ENCODE measurements at places on chromosomes 6 and 20.

- DNase-seq, result no peak
These were observed 20.4 kb downstream of the PROCR start for GRCh38 chr20:35192118-35192872.

DNA sequence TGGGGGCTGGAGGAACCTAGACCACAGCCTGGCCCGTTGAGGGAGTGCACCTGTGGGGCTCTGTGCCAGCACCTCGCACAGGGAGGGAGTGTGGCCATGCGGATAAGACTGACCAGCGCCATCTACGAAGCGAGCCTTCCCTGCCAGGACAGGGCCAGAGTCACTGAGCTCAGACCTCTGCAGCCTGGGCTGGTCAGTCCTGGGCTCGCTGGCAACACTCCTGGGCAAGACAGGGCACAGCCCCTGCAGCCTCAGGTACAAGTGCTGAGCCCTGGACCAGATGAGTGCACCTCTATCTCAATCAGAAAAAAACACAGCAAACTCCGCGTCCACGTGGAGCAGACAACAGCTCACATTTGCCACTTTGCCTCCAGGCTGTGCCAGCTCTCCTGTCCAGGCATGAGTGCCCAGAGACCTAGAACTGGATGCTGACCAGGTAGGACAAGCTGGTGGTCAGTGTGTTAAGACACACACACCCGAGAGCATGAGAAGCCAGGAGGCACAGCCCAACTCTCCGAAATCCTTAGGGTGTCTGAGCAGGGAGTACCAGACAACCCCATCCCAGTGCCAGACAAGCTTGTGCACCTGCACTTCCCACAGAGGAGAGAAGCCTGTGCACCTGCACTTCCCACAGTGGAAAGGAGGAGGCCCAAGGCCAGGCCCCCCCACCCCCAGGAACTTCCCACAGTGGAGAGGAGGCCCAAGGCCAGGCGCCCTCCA is 4.9 kb downstream of the ARFRP1 start:
- DNase-seq, result no peak

DNA sequence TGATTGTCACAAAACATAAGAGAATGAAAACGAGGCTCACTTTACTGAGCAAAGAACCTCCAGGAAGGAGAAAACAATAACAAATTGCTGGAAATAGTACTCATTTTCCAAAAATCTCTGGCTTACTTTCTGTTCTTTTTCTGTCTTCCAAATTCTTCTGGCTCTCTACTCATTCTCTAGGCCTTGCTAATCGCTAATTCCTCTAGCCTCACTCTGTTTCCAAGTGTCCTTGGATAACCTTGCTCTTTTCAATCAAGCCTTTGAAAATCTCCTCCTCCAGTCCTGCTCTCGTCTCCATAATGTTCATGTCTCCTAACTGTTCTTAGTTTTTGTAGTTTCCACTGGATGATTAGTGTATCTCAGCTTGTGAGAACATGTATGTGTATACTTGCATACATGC is 96.2 kb upstream of the MAP7 start:
- no peak for DNase-seq

GRCh38 chr6:83114164-83114563 is 46.7 kb downstream of the DOP1A start:
- DNase-seq, result no peak

GRCh38 chr20:63059684-63060056 is 52.9 kb upstream of the BHLHE23 start:
- no peak for DNase-seq

DNA sequence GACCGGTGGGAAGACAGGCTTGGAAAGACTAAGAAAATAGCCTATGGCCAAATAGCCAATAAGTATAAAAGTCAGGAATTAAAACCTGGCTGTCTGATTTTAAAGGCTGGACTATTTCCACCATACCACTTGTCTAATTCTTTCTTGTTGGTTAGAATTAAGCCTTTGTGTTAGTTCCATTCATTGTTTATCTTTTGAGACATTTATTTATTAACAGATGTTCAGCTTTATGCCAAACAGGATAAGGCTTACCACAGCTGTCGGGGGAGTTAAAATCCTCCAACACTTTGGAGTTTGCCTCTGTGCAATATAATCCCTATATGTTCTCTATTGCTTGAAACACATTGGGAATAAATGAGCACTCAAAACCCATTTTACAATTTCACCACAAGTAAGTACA is 208.3 kb downstream of the TMEM200A start:
- no peak for DNase-seq

- no peak for DNase-seq
These were observed 197.1 kb upstream of the PCSK2 start for GRCh38 chr20:17029698-17030097.

DNA sequence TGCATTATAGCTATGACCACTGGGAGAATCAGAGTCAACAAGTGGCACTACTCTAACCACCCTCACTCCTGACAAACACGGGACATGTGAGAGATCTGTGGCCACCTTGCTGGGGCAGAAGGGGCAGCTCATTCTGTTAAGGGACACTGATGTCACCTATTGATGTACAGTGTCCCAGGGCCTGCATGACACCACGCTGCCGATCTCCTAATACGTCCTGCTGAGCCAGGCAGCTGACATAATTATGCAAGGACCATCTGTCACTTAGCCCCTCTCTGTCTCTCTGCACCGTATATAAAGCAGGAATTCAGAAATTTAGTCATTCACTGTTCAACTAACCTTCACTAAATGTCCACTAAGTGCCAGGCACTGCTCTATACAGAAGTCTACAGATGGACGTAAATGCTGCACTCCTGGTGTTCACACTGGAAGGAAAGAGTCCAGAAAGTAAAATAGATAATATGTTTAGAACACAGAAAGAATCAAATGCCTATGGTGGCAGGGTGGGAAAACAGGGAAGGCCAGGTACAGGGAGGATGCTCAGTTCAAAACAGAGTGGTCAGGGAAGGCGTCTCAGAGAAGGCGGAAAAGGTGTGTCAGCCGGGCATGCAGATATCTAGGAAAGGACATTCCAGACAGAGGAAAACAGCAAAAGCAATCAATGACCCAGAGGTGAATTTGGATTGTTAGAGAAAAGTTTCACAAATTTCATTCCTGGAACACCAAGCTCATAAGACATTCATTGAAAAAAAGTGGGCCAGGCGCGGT is 173.8 kb downstream of the ZNF217 start:
- no peak for DNase-seq

DNA sequence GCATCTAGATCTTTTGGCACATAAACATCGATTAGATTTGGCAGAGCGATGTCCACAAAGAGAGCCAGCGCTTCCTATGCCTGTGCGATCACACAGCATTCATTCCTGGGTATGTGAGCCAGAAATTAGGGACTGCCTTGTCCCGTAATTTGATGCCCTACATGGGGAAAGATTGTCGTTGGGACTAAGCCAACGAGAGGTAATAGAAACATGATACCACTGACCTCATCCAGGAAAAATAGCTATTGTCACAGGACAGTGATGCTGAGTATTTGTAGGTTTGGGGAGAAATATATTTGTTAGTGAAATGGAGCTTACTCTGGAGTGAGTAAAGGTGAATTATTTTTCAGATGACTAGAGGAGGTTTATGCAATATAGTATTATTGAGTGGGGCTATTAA is 154.0 kb downstream of the TSHZ2 start:
- DNase-seq, result no peak

DNA sequence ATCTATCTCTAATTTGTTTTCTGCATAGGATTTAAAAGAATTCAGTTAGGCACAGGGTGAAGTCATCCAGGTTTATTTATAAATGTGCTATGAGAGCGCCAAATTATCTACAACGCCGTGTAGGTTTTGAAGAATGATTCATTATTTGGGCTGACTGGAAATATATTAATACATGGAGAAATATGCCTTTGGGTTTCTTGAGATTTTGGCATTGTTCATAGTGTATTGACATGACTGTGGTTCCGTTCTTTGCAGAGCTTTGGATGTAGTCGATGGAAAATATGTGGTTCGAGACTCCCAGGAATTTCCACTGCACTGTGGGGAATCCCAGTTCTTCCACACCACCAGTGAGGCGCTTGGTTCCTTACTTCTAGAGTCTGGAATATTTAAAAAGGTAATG is 90.9 kb downstream of the CRYBG1 start:
- no peak for DNase-seq

DNA sequence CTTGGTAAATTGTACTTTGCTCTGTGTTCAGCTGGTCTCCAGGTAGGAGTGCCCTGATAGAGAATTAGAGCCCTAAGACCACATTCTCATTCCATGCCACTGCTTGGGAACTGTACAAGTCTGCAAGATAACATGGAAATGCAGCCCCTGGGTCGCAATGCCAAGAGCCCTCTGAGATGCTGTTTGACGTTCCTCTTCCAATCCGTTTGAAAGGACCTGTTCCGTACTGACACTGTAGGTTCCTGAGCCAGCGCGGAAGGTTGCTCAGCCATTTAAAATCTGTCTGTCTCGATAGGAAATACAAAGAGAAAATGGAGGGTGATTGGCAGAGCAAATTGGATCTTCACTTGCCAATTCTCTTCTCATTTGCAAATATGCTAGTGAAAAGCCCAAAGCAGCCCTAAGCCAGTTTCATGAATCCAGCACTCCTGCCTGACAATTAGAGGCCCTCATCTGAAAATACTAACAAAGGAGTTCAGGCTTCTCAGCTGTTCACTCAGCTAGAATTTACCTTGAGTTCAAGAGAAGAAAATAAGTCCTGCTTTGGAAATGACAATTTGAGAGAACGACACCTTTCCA is 100.6 kb upstream of the AFDN start:
- DNase-seq, result no peak

DNA sequence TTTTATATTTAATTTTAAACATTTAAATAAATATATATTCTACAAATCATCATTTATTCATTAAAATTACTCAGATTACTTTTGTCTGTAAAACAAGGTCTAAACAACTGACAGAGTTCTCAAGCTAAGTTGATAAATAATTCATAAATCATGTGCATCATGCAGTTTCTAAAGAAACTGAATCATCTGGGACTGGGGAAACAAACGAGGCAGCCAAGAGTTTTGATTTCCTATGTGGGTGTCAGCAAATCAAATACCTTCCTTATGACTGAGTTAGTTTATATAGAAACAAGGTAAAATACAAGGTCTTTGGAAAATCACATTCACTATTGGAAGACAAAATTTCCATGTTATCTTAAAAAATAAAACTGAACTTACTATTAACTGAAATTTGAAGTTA is 149.9 kb upstream of the BEND6 start:
- DNase-seq, result no peak

- DNase-seq, result no peak
These were observed 24.5 kb downstream of the CLIC5 start for GRCh38 chr6:45991189-45991588.

GRCh38 chr6:33481192-33481591 is 26.8 kb downstream of the ZBTB9 start:
- no peak for DNase-seq

DNA sequence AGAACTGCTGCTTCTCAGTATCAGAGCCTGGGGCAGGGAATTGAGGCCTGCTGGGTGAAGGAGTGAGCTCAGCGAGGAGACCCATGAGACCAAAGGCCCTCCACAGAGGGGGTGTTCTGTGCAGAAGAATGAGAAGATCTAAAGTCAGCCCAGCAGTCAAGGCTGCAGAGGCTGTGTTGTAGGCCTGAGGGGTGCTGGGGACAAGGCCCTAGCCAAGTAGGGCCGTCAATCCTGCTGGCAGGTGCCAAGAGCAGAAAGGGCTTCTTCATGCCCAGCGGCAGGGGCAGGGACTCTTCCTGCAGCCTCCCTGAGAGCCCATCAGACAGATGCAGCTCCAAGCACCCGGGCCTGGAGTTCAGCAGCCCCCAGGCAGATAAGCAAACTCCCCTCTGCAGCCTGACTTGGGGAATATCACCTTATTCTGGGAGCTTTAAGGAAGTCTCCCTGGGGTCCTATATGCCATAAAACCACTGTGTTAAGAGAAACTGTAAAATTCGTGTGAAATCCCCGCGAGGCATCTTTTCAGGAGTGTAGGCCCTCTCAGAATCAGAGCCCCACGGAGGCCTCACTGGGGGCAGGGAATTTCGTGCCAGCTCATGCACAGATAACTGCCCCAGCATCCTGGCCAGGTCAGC is 9.0 kb downstream of the CCDC167 start:
- DNase-seq, result no peak

DNA sequence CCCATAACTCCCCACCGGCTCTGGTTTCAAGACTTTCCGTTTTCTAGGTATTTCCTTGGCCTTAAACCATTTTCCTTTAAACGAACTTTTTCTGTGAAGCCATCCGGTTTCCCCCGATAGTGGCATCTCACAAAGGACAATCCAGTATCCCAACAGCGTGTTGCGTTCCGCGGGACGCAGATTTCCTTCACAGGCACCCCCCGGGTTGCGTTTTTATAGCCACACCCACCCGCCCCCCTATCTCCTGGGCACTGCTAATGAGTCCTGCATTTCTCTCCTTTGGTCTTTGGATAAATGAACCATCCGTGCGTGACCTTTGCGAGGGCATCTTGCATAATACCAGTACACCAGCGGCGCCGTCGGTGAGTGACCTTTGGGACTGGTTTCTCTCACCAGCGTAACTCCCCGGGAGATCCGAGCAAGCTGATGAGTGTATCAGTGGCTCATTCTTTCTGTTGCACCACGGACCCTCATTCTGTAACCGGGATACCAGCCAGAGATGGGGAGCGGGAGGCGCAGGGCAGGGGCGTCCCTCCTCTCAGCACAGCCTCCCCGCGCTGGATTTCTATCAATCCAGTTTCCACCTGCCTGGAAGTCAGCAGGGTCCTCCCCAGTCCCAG is 586 bp upstream of the NQO2 start:
- DNase-seq, result no peak

- no peak for DNase-seq
These were observed 128.8 kb downstream of the FOXO3 start for GRCh38 chr6:108689272-108690161.

DNA sequence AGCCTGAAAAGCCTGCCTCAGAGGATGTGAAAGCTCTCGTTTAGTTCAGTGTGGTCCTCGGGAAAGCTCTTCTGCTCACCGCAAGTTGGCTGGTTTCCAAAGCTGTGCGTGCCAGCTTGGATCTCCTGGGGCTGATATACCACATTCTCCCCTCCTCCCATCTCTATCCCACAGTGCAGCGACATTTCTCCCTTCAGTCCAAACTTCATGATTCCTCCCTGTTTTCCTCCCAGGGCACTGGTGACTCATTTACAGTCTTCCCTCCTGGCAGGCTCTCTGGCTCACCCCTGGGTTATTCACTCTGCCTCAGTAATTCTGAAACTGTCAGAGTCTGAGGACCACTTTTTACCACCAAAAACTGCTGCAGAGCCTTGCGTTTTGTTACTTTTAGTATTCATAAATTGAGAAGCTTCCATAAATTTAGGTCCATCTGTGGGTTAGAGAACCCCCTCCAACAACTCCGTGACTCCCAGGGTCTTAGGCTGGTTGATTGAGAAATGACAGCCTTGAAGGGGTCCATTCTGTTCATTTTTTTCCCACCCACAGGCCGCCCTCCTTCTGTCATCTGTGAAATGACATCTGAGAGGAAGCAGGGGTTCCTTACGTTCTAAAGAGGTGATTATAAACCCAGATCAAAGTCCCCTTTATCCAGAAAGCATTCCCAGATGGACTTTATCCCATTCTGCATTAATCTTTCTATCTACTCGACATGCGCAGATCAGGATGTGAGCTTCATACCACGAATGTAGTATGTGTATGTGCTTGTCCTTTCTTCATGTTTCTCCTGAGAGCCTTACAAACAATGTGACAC is 6.1 kb downstream of the TRIM10 start:
- no peak for DNase-seq

GRCh38 chr6:29992807-29993206 is 50.5 kb downstream of the HLA-A start:
- no peak for DNase-seq

Data from CD8-positive, alpha-beta T cell (primary cell).